HL-60 (cell line): ENCODE measurements at places on chromosomes 6 and 20.

- no peak for DNase-seq
These were observed 13.4 kb upstream of the OCSTAMP start for GRCh38 chr20:46563860-46564221.

DNA sequence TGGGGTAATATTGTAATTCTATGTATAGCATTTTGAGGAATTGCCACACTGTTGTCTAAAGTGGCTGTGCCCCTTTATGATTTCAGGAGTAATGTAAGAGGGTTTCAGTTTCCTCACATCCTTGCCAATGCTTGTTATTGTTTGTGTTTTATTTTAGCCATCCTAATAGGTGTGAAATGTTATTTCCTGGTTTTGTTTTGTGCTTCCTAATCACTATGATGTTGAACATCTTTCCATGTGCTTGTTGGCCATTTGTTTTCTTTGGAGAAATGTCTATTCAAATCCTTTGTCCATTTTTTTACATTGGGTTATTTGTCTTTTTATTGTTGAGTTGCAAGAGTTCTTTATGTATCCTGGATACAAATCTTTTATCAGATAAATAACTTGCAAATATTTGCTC lies 97.3 kb upstream of the MLIP start:
- DNase-seq: no peak

DNA sequence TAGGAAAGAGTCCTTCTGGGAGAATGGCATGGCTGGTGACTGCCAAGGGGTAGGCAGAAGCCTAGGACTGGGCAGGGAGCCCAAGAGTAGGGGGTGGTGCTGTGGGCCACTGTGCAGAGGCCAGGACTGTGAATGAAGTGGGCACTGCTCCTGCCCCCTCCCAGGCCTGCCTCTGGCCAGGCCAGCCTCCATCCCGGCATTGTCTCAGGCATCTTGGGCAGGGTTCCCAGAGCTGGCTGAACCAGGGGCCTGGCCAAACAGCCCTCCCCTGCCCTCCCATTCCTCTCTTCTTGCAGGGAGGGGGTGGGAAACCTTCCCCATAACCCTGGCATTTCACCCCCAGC lies 81.6 kb downstream of the MRPL14 start:
- no peak for DNase-seq

- DNase-seq: no peak
These were observed 61.2 kb downstream of the RPP40 start for GRCh38 chr6:4942673-4943009.

DNA sequence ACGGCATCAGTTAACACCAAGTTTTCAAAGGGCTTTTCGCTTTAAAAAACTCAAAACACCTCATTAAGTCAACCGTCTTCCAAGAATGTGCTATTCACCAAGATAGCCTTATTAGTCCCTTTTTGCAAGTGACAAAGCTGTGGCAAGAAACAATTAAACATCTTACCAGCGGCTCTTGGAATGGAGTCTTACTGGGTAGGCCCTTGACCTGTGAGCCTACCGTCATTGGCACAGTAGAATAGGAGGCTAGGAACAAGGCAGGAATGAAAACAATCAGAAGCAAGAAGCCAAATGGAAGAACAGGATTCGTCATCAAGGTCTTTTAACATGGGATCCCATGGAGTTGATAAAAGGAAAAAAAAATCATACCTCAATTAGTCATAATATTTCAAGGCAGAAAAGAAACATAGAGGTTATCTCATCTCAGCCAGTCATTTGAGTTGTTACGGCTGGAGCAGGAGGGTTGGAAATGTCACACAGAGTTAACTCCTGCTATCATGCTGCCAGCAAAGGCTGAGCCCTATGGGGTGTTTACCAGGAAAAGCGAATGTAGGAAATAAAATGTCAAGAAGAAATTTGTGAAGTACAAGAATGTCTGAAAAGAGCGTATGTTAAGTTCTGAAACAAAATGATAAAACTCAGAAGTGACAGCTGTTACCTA lies 236.4 kb downstream of the UST start:
- DNase-seq: no peak

GRCh38 chr6:46029602-46030001 lies 13.9 kb upstream of the CLIC5 start:
- DNase-seq: no peak
